ENCODE measurements at places on chromosomes 7 and 10.

GRCh38 chr7:15178065-15178464, 275.5 kb upstream of the DGKB start:
- no peak for DNase-seq

DNA sequence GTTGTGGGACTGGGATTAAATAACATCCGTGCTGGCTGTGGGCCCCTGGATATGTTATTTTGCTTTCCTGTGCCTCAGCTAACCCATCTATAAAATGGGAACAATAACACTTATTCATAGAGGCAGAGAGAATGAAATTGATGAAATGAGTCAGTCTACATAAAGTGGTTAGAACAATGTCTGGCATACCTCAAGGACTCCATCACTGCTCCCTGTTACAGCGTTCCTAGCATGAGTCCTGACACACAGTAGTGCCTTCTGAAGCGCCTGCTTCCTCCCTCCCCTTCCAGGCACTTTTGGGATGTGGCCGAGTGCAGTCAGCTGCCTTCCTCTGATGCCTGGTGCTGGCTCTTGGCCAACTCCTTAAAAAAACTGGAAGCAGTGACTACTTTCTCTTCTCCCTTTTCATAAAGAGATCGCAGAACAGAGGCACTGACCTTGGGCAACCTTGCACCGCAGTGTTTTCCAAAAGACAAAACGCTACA, 108.4 kb upstream of the ZMIZ1 start:
- no peak for DNase-seq

DNA sequence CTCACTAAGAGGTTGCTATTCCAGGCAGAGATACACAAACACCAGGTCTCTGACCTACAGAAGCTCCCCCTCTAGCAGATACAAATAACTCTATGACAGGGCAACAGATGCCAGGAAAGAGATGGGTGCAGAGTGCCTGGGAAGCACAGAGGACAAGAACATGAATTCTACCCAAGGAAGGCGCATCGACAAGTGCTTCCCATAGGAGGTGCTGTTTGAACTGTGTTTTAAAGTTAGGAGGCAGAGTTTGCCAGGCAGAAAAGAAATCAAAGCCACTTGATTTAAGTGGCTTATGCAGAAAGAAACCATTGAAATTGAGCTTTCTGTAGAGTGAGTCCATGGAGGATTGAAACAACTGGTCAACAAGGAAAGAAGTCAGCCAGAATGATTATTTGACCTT, 35.3 kb upstream of the EGR2 start:
- DNase-seq: no peak

- no peak for DNase-seq
Measured at GRCh38 chr7:102317231-102318059, 30.8 kb downstream of the SH2B2 start.

GRCh38 chr7:121761399-121761798, 111.6 kb upstream of the PTPRZ1 start:
- DNase-seq: no peak

GRCh38 chr10:88659725-88660597, 4.3 kb upstream of the LIPF start:
- DNase-seq: no peak

- DNase-seq: no peak
Measured at GRCh38 chr10:124802313-124802675, 675 bp downstream of the ABRAXAS2 start.

GRCh38 chr10:18984531-18984930, 64.1 kb upstream of the MALRD1 start:
- DNase-seq: no peak

DNA sequence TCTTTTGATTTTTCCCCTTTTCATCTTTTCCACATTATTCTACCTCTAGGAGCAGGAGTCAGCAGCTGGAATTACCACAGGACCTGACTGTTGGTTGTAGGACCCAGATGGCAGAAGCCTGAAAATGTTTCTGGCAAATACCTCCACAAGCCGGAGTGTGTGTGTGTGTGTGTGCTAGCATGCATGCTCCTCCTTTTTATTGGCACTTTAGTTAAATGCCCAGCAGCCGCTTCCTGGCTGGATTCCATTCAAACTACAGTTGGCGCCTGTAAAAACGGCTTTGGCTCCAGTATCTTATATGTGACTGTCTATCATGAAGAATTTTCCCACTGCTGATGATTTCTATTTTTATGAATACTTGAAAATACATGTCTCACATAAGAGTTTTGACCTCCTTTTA, 319.7 kb upstream of the SP4 start:
- no peak for DNase-seq

DNA sequence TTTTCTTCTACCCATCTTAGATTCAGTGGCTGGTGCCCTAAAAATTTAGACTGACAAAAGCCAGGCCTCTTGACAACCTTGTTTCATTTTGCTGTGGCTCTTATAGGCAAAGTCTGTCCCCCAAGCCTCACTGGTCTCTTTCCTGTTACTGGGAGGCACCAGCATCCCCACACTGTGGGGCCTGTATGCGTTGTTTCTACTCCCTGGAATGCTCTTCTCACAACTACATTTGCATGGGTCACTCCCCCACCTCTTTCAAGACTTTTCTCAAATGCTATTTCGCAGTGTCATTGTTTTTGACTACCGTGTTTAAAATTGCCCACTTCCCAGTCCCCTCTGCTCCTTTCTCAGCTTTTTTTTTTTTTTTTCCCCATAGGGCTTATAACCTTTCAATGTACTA, 108.7 kb upstream of the DGKB start:
- no peak for DNase-seq

- DNase-seq: no peak
Measured at GRCh38 chr7:40299097-40299496, 164.3 kb downstream of the SUGCT start.

- no peak for DNase-seq
Measured at GRCh38 chr10:43204042-43204942, 62.6 kb downstream of the RASGEF1A start.

- no peak for DNase-seq
Measured at GRCh38 chr10:93255546-93255945, 181.9 kb downstream of the CYP26A1 start.

DNA sequence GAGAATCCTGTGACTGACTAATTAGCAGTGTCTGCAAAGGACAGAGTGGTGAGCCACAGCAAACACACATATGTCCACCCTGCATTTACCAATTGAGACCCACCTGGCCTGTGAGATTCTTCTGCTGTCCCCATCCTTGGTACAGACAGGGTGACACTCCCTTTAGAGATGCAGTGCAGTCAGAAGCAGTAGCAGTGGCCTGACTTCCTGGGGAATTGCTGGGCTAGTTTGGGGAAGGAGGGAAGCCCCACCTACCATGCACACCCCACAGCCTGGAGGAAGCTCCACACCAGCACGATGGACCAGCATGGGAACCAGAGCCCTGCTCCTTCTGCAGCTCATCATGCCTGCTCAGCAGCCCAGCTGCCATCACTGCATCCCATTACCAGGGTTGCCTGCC, 924.9 kb upstream of the ZNF722 start:
- no peak for DNase-seq

DNA sequence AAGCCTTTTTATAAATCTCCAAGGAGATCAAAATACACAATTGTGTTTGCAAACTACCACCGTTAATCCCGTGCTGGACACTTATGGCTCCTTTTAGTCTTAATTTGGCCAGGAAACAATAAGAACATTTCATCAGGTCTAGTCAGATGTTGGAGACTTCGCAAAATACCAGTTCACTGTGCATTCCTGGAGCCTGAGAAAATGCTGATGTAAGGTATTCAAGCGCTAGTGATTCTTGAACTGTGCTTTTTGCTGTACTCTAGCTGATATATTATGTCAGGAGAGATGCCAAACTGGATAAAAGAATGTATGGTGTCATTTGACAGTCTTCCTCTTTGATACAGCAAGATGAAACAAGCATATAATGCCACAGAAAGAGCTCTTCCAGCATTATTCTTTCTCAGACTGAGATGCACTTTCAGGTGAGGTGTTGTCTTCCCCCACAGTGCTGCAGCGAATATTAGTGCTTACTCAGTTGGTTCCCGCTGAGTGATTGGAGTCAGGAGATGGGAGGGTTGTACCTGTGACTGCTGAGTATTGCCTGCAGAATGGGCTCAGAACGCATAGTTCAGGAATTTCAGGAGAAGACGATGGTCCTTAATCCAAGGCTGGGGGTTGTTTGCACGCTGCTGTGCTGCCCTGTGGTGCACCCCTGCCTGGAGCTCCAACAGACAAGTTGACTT, 59.2 kb downstream of the OGDH start:
- no peak for DNase-seq

GRCh38 chr10:123200531-123200930, 46.3 kb downstream of the BUB3 start:
- DNase-seq: no peak

- DNase-seq: no peak
Measured at GRCh38 chr7:130493275-130493873, 1.5 kb downstream of the MEST start.

GRCh38 chr10:98456043-98456570, 9.4 kb upstream of the HPS1 start:
- no peak for DNase-seq

GRCh38 chr7:134104166-134104565, 23.0 kb upstream of the LRGUK start:
- DNase-seq: no peak

DNA sequence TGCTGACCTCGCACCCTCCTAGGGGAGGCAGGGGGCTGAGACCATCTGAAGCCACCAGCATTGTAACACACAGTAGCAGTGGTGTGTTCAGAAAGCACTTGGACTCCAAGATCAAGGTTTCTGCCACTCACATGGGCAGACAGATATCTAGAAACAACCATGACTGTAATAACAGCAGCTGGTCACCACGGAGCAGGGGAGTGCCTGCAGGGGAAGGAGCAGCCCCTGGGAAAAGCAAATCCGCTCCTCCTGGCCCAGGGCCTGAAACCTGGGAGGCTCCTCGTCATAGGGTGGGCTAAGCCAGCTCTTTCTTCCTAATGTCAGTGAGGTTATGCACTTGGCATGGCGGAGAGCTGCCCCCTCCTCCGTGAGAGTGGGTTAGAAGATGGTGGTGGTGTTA, 118.4 kb upstream of the INSYN2A start:
- no peak for DNase-seq

GRCh38 chr10:101485207-101485606, 102.8 kb downstream of the POLL start:
- DNase-seq: no peak

- DNase-seq: no peak
Measured at GRCh38 chr7:108142675-108143259, 12.6 kb upstream of the LAMB4 start.

DNA sequence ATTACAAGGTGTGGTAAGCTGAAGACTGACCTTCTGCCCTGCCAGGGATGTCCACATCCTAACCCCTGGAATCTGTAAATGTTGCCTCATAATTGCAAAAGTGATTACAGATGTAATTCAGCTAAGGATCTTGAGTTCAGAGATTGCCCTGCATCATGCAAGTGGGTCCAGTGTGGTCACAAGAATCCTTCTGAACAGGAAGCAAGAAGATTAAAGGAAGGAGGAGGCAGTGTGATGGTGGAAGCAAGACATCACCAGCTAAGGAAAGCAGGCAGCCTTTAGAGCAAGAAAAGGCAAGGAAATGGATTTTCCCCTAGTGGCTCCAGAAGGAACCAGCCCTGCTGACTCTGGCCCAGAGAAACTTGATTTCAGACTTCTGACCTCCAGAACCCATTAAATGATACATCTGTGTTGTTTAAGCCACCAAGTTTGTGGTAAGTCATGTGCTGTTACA, 78.1 kb downstream of the USP6NL start:
- DNase-seq: no peak

DNA sequence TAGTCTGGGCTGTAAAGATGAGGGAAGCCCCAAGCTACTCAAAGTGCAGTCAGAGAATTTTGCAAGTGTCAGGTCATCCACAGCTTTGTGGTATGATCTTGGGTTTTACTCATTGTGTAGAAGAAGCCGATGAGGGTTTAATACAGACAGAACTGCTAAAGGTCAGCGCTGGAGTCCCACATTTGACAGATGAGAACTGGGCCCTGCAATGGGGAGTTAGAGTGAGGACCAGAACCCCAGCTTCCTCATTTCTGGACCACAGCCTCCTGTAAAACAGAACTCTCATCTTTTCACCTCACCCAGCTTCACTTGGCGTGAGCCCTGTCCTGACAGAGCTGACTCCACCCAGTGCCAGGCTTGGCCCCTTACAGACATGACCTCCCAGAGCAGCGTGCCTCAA, 20.1 kb downstream of the LRRC20 start:
- no peak for DNase-seq

GRCh38 chr7:54907981-54908380, 110.8 kb upstream of the EGFR start:
- no peak for DNase-seq

DNA sequence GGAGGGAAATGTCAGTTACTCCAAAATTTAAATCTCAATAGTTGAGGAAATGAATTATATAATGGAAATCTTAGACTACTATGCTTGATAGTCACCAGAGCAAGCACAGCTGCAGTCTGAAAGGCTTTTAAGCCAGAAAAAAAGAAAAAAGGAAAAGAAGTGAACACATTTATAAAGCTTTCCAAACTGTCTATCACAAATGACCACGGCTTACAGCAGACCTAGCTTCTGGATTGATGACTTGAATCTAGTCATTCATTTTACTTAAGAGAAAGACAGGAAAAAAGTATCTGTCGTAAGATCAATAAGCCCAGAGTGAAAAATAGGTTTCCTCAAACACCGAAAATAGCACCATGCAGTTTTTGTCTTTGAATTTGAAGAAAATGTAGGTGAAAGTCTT, 67.9 kb upstream of the OGDHL start:
- DNase-seq: no peak

GRCh38 chr10:28679581-28680357, 2.4 kb downstream of the BAMBI start:
- DNase-seq: no peak

- no peak for DNase-seq
Measured at GRCh38 chr10:105535478-105535877, 894.4 kb downstream of the SORCS3 start.

DNA sequence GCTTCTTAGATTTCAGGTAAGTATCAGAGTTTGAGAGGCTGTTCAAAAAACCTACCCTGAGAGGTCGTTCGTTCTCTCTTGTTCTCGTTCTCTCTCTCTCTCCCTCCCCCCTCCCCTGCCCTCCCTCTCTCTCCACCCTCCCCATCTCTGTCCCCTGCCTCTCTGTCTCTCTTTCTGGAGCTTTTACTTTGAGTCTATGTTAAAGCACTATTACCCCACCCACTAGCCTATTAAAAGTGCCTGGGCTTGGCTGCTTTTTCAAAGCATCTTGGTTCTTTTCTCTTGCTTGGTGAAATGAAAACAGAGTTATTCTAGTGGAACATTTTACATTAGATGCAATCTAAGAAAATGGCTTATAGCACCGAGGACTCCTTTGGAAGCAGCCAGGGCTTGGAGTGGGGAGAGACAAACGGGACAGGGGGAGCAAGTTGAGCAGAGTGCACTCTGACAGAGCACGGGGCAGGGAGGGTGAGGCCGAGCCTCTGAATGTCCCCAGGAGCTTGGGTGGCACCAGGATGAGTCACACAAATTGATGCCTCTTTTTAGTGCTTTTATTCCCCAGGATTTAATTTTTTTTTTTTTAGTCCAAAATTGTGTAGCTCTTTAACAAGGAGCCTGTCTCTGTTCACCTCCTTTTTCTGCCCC, 134.3 kb downstream of the CFAP58 start:
- no peak for DNase-seq

DNA sequence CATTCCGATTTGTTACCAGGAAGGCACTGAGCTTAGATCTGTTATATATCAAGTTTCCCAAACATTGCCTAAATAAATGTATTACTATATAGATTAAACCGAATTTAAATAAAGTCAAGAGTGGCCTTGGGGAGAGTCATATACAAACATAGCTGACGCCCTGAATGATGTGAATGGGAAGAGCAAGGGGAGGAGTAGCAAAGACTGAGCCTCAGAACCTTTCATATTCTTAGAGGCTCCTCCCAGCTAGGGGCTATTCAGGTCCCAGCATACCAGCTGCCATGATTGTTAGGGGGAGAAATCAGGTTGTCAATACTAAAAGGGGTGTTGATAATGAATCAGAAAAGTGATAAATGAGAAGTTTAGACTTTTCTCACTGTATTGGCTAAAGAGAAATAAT, 64.7 kb upstream of the ITGB1 start:
- no peak for DNase-seq

Measured in NCI-H1694 (cell line).